Kidney epithelial cell (primary cell): ENCODE measurements at places on chromosomes 6 and 20.

GRCh38 chr6:101195588-101195987 is 197.9 kb upstream of the GRIK2 start:
- DNase-seq = no peak

DNA sequence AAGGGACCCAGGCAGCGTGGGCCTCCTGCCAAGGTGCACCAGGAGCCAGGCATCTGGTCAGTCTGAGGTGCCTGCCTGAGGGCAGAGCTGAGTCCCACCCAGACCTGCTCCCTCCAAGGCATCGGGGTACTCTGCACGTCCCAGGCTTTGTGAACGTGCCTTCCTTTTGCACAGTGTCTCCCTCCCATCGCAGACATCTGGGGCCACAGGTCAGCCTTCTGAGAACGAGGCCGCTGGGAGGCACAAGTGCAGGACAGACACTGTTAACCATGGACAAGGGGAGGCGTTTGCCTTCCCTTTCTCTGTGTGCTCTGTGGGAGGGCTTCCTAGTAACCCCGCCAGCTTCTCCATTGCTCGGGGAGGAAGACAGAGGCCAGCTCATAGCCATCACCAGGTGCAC is 47.6 kb downstream of the TFAP2C start:
- DNase-seq = no peak

DNA sequence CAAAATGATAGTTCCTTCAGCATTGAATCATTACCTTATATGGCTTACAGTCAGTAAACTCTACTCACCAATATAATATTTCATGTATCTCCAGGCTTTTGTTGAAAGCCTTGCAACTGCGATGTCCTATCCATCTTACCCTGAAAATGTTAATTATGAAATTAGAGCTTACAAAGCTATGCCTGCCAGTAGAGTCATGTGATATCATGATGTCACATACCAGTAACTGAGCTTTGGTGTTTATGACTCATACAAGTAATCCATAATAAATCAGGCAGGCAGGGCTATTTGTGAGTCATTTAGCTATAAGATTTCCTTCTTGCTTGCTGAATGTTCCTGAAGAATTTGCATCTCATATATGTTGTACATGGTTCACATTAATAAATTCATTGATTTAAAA is 44.9 kb upstream of the FAM83B start:
- peak; percentile 71 for DNase-seq

- DNase-seq = no peak
Observed at GRCh38 chr20:36355469-36356171, 49.5 kb downstream of the DLGAP4 start.

GRCh38 chr6:2940010-2940850 is 31.1 kb downstream of the SERPINB6 start:
- DNase-seq = no peak

- DNase-seq = no peak
Observed at GRCh38 chr6:2708456-2708855, 42.3 kb downstream of the MYLK4 start.

DNA sequence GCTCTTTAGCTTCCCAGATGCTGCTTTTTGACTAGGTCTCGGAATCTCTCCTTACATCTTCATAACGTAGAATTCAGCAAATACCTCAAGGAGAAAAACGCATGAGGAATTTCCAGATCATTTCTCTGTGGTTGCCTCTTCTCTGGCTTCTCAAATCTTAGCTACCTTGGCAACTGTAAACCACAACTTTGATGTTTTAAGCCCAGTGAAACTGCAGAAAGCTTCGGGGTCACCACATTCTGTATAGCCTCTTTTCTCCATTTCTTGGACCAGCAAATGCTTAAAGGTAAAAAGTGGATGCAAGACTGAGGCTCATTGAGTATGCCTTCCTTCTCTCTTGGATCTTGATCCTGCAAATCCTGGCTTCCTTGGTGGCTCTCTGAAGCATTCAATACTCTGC is 125.5 kb upstream of the FBXL4 start:
- no peak for DNase-seq

DNA sequence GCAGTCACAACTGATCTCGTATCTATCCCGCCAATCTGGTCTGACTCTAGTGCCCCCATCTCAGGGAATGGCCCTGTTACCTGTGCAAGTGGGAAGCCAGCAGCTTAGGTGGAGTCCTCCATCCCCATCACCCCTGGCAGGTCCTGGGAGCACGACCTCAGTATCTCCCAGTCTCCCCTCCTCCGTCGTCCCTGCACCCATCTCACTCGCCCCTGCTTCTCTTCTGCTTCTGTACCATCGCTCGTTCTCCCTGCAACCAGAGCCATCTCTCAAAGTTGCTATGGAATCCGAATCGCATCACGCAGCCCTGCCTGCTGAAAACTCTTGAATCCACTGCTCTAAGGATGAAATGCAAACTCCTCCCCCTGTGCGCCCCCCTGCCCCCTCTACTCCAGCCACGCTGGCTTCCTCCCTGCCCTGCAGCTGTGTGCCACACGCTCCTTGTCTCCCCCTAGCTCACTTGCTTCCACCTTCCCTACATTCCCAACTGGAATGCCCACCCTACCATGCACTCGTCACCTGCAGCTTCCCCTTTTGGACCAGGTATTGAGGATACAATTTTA is 64.0 kb upstream of the PTGIS start:
- DNase-seq = no peak

- DNase-seq = no peak
Observed at GRCh38 chr6:63610944-63611343, 24.7 kb upstream of the PHF3 start.

DNA sequence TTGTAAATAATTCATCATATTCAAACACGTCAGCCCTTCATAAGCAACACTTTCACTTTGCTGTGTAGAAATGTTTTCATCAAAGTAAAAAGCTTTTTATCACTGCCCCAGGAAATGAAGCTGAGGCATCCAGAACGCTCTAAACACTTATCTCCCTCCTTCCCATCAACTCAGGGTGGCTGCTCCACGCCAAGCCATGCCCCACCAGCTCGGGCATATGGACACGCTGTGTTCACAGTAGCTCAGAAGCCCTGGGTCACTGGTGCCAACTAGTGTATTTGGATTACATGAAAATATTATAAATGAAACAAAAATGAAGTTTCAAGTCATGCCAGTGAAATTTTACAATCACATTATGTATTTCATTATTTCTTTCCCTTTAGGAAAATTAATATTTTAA is 10.3 kb downstream of the PDE10A start:
- DNase-seq = no peak

DNA sequence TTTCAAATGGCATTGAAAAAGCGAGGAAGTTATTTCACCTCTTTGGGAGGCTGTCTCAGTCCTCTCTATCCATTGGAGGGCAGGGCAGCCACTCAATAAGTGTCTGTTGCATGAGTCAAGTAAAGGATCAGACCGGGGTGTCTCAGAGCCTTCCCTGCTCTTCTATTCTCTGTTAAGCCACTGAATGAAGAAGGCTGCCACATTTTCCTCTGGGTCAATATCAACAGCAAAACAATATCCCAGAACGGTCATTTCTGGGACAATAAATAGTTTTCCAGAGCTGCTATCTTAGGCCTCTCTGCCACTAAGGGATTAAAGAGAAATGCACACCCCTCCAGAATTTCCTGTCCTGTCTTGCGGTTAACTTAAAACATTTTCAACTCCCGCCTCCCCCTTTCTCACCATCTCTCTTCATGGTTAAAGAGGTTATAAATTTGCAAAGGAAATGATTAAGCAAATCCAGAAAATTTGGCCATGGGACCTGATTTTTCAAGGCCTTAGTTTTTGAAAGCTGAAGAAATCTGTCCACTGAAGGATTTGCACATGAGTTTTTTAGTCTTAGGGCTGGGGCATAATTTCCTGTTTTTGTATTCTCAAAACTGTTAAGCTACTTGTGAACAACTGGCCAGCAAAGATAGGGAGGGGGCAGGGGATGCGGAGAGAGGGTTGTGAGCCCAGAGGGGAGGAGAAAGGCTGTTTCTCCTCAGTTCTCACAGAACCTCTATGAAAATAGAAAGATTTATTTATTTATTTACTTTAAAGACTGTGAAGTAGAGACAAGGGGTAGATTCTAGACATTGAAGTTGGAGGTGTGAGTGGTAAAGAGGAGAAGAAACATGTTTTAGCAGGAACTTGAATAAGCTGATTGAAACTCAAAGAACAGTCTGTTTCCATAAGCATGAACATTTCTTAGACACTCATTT is 135.7 kb downstream of the BCAS1 start:
- no peak for DNase-seq

GRCh38 chr6:8000188-8000596 is 64.0 kb downstream of the BLOC1S5 start:
- no peak for DNase-seq

GRCh38 chr6:43803055-43803782 is 33.2 kb downstream of the VEGFA start:
- no peak for DNase-seq

- no peak for DNase-seq
Observed at GRCh38 chr6:170313716-170314295, 7.2 kb downstream of the FAM120B start.

DNA sequence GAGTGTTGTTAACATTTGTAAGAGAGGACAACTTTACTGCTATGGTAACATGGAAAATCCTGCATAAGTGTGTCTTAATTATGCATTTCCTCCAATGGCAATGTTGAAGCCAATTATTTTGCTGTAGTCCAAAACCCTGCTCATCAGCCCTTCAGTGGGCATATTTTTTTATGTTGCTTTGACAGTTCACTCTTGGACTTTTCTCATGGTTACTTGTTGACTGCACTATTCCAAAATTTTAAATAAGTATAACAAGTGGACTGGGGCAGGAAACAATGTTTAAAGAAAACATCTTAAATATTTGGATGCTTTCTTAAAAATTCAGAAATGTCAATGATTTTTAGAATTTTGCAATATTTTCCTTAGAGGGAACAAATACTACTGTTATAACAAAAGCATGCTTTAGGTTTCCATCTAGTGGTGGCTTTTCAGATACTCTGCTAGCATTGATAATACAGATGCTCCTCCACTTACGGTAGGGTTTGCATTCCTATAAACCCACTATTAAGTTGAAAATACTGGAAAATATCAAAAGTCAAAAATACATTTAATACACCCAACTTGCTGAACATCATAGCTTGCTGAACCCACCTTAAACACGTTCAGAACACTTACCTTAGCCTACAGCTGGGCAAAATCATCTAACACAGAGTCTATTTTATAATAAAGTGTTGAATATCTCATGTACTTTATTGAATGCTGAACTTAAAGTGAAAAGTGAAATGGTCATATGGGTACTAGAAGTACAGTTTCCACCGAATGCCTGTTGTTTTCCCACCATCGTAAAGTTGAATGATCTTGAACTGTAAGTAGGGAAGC is 86.4 kb downstream of the ADGRG6 start:
- no peak for DNase-seq

GRCh38 chr20:8132484-8133309 is 631 bp downstream of the PLCB1 start:
- no peak for DNase-seq

DNA sequence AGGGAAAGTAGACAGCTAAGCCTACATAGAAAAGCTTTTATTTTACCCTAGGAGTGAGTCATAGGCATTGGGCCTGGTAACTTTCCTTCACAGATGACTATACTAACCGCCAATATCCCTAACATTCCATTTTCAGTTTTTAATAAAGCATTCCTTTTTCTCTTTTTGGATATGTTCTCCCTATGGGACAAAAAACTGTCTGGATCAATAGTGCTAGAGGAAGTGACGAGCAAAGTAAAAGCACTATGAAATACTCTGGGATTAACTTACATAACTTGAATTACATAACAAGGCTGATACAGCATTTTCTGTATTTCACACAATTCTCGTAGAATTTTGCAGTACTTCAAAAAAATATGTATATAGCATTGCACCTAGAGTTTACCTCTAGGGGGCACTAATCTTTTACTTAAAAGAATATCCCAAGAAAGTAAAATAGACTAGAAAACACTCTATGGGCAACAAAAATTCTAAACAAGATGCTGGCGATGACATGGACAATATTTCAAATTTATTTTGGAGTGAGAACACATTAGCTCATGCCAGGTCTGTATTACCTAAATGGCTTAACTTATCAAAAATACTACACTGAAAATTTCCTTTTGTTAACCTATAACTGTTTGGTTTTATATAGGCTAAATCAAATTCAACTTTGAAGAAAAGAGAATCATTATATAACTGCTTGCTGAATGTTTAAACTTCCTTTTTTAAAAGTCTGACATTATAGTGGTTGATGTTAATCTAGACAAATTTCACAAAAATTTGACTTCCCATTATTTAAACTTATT is 66.3 kb upstream of the DST start:
- no peak for DNase-seq

DNA sequence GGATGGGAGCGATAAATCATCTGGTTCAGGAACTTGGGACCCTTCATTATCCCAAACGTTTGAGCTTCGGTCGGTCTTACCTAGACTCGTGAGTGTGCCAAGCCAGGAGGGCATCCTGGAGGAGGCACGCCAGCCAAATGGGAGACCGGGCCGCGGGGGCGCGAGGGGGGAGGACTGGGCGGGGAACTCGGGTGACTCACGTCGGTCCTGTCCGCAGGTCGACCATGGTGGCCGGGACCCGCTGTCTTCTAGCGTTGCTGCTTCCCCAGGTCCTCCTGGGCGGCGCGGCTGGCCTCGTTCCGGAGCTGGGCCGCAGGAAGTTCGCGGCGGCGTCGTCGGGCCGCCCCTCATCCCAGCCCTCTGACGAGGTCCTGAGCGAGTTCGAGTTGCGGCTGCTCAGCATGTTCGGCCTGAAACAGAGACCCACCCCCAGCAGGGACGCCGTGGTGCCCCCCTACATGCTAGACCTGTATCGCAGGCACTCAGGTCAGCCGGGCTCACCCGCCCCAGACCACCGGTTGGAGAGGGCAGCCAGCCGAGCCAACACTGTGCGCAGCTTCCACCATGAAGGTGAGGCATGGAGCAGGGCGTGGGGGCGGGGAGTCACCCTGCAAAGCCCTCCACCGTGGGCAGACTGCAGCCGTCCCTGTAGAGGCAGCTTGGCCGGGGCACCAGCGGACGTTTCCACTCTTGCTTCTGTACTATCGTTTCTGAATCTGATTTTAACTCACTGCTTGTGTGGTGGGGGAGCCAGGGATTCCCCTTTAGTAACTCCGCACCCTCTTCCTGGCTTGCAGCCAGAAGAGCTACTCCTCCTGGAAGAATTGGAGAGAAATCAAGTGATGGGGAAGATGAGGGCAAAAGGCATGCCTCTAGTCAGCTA is 2.7 kb downstream of the BMP2 start:
- peak; percentile 37 for DNase-seq

GRCh38 chr6:142833798-142834197 is 111.2 kb downstream of the HIVEP2 start:
- no peak for DNase-seq
